Eye (tissue), 1 donor: ENCODE measurements at places on chromosomes 5 and 9.

- DNase-seq, result no peak
Observed at GRCh38 chr9:3948826-3949556, 350.9 kb downstream of the GLIS3 start.

DNA sequence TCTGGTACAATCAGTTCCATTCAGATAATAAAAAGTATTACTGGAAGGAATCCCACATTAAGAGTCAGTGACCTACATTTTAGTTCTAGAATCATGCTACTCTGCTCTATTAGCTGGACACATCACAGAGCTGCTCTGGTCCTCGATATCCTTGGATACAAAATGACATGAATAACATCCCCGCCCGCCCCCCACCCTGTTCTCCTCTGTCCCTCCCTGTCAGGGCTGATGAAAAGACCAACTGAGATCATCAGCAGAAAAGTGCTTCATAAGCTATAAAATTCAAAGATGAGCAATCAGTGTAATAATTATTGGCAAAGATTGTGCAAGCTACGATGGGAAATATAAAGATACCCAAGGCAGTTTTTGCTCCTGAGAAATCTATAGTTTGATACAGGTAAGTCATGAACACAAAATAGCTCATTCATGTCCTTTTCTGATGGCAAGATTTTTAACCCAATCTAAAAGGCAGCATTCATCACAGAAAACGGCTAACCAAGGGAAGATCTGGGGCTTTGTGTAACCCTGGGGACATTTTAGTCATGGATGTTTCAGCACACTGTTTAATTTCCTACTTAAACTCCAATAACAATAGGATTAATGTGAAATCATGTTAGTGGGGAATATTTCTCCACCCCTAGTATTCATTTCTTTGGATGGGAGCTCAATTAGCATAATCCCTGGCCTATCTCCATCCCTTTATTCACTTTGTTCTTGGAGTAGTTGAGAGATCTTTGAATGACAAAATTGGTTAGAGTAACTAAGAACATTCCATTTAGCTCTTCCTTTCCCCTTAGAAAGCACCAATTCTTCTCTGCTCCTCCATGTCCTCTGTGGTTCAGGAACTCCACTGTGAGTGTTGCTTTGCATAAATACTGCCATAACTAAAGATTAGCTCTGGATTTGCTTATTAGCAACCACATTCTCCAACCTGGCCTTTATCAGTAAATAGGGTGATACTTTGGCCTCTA is 459.4 kb upstream of the GRIA1 start:
- no peak for DNase-seq

DNA sequence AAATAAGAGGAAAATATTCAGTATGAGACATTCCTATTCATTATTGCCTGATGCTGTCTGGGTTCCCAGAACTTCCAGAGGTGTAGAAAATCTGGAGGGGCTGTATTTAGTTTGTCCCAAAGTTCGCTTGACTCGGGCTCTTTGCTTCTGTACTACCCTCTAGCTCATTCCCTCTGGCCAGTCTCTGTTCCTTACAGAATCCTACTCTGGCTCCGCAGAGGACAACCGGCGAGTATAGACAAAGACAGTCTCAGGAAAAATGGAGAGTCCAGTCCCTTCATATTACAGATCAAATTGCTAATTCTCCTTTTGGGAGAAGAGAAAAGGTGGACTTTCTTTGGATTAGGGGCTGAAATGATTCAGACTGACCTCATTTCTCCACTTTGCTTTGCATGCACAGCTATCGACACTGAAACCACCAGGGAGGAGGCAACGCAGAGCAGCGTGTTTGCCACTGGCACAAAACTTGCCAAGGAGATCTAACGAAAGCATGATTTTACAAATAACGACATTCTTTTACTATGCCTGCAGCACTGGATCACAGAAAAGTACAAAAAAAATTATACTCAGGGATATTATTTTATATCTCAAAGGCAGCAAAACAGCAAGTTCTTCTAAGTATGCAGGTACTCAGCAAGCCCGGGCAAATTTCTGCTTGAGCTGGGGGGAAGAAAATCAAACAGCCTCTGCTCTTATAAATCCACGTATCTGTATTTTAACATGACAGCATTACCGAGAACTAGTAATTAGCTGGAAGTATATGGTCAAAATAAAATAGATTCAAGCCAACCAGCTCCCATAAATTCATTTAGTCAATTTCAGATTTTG is 279.7 kb downstream of the NPR3 start:
- no peak for DNase-seq

- no peak for DNase-seq
Observed at GRCh38 chr9:83754383-83754977, 46.7 kb upstream of the UBQLN1 start.

DNA sequence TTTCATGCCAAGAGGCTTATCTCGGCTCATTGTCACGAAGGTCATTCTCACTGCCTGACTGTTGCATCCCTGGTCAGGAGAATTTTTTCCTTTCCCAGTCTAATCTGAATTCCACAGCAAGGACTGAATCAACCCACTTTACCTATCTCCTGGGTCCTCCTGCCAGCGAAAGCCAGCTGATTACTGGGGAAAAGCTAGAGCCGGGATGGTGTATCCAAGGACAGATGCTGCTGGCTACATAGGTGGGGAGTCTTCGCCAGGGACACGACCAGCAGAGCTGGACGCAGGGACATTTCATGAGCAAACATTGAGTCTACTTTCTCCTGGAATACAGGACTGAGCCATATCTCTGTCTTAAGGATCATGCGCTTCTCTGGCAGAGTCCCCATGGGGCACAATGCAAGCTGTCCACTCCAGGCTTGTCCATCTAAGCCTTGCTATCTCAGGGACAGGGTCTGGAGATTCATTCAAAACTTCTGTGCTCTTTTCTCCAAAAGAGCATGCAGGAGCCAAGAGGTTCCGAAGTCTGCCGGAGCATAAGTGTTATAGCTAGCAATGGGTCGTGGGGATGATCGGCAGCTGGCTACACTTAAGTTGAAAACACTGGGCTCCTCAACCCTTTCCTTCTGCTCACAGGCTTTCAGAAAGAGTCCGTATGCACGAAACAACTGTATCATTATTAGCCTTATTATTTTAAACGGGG is 6.5 kb upstream of the HAND1 start:
- peak; percentile 55 for DNase-seq

- DNase-seq, result peak; percentile 6
Observed at GRCh38 chr5:40551496-40552491, 127.9 kb upstream of the PTGER4 start.

DNA sequence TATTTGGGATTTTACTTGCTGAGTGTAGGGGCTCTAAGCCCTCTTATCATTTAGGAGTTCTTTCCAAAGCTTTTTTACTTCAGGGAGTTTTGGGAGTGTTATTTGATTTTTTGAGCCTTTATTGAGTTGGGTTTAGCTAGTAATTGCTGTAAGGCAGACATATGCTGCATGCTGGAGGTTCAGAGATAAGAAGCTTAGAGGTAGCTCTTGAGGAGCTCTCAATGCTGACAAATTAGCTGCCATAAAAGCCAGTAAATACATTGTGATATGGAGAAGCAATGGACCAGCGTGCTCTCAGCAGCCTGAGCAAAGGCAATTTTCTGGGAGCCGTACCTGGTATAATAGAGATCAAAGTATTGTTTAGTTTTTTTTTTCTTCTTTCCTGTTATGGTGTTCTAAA is 11.6 kb downstream of the ARHGEF28 start:
- DNase-seq, result no peak

DNA sequence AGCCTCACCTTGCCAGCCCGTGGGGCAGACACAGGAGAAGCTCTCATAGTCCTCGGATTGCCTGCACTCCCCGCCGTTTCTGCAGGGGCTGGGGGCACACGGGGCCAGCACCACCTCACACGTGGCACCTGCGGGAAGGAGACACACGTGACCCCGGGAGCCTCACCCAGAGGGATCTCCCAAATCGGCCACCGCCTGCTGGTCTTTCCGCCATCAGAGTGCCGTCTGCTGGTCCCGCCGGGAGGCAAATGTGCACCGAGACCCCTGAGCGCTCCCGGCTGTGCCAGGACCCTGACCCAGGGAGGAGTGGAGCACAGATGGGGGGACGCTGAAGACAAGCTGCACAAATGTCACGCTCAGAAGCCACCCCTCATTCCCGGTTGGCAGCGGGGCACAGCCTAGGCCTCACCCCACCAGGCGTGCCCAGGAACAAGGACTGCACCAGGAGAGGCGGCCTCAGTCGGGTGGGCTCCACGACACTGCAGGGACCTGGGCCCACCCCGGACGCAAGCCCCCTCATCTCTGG is 28.4 kb upstream of the SEC16A start:
- no peak for DNase-seq

DNA sequence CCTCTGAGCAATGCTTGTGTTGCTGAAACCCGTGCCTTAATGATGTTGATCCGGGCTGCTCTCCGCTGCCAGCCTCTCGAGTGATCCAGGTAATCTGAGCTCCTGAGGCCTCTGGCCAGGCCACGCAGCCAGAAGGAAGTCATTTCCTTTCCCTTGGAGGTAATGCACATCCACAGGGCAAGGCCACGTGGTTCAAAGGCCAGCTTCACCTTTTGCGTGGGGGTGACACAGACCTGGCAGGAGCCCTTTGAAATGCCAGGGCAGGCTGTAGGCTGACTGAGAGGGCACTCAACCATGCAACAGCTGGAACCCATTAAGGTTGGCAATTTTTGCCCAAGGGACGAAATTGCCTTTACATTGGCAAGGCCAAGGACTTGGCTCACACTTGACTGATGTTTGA is 80.4 kb downstream of the LIX1 start:
- peak; percentile 48 for DNase-seq

DNA sequence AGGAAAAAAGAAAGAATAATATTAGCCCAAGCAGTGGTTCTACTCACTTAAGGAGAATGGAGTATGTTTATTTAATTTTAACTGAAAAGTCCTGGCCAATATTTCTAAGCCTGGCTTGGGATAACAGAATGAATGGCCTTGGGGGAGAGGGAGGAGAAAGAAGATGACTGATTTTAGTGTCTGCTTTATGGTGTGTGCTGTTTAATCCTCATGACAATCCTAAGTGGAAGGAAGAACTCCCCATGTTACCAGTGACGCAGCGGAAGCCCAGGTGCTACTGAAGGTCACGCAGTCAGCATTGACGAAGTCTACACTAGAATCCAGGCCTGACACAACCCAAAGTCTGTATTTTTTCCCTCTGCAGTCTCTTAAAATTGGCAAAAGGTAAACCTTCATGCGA is 50.5 kb downstream of the PALM2AKAP2 start:
- DNase-seq, result no peak

- no peak for DNase-seq
Observed at GRCh38 chr5:82723168-82723567, 354.0 kb downstream of the TMEM167A start.

DNA sequence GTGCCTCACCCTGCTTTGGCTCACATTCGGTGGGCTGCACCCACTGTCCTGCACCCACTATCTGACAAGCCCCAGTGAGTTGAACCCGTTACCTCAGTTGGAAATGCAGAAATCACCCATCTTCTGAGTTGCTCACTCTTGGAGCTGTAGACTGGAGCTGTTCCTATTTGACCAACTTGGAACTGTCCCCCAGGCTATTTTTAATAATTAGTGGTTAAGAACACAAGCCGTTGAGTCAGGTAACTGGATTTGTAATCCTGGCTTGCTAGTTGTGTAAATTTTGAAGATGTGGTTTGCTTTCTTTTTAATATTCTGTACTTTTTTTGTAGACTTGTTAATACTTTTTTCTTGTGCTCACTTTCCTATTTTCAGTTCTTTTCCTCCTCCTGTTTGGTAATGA is 81.2 kb downstream of the CNTLN start:
- no peak for DNase-seq
